ENCODE measurements at places on chromosomes 5 and 9.
A peak's percentile ranks its signal among the peaks of the same experiment; 100 is the strongest.

- no peak for DNase-seq
These were observed 344.8 kb downstream of the ZNF608 start for GRCh38 chr5:124401476-124402143.

DNA sequence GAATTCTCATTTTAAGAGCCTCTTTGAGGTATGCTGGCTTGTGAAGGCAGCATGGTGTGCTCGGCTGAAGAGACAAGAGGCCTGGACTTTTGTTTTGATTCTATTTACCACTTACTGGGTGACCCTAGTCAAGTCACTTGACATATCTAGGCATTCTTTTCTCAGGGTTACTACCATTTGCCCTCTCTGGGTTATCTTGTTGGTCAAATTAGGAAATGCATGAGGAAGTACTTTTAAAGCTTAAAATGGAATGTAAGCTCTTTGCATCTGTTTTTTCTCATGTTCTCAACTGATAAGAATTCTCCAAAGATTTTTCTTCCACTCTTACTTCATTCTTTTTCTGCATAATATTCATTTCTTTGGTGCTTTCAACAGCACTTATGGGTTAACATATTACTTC lies 173.1 kb downstream of the PLK2 start:
- DNase-seq = no peak

GRCh38 chr9:116377179-116377798 lies 223.7 kb downstream of the PAPPA start:
- DNase-seq = peak; percentile 64

DNA sequence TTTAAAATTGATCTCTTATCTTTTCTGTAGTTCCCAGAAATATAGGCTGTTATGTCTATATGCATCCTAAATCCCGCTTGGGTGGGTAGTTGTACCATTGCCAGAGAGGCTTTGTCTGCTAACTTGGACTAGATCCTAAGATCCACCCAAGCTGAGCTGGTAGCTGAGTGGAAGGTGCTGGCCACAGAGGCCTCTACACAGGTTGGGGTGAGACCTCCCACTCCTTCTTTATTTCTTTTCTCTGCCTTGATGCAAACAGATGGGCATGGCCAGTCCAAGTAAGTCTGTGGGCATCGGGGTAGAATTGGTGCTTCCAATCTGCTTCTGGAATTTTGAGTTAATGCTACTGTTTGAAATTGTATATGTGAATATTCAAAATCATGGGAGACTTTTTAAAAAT lies 14.4 kb upstream of the GADD45G start:
- no peak for DNase-seq

GRCh38 chr5:170606941-170607340 lies 103.1 kb downstream of the KCNIP1 start:
- no peak for DNase-seq

DNA sequence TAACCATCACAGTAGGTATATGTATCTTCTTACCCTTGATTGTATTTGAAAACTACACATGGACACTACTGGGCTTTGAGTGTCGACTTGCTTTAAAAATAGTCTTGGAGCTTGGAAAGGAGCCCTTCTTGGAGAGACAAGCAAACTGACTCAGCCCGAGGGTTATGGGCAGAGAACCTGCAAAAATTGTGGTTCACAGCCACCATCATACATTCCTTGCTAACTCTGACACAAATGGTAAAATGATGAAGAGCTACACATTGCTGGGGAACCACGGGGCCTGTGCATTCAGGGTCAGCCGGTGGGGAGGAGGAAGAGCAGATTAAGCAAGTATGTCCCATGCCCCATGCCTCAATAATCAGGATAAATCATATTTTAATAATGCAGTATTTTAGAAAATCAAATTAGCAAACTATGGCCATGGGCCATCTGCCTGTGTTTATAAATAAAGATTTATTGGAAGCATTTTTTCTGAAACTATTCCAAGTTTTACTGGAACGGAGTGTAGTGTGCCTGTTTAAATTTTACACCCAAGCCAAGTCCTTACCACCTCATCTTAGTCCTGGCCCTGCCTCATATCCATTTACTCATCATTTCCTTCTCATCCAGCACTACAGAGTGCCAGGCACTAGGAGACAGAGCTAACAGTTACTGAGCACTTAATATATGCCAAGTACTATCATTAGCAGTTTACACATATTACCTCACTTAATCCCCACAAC lies 195.7 kb downstream of the PALM2AKAP2 start:
- no peak for DNase-seq

DNA sequence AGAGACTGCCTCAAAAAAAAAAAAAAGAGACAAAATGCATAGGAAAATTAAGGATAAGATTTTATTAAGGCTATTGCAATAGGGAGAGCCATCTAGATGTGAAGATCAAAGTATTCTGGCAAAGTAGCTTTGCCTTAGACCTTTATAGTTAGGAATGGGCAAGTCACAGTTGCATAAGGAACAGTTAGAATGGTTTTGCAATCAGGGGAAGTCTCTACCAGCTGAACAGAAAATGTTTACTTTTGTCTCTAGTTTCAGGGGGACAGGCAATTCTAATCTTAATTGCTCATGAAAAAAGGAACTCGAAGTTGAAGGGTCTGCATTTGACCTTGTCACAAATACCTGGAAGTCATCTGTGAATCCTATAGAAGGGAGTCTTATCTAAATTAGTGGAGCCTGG lies 13.1 kb upstream of the ATP6V1G1 start:
- no peak for DNase-seq

DNA sequence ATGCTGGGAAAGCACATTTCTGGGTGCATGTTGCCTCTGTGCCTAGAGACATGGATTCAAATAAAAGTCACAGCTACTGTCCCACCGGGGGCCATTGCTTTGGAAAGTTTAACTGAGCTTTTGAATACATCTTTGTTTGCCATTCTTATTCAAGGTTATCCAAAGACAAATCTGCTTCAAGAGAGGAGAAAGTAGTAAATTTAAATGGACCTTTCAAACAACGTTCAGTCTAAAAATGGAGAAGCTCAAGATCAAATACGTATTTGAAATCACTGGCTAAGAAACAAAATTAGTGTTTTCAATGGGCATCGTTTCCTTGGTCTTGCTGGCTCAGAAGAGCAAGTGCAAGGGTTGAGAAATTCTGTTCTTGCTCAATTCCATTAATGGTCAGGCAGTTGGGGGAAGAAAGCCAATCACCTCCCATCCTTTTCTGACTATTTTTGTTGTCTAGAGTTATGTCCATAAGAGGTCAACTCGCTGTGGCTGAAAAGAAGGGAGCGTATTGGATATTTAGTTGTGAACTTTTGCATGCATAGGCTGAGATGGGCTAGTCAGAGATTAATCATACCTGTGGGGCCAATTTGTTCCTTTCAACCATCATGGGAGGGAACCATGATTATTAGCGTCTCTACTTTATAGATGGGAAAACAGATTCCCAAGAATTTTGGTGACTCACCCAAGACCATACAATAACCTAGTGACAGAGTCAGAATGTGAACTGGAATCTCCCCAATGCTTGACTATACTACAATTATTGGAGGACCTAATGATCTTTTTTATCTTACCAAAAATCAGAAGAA lies 276.2 kb upstream of the TNC start:
- no peak for DNase-seq

DNA sequence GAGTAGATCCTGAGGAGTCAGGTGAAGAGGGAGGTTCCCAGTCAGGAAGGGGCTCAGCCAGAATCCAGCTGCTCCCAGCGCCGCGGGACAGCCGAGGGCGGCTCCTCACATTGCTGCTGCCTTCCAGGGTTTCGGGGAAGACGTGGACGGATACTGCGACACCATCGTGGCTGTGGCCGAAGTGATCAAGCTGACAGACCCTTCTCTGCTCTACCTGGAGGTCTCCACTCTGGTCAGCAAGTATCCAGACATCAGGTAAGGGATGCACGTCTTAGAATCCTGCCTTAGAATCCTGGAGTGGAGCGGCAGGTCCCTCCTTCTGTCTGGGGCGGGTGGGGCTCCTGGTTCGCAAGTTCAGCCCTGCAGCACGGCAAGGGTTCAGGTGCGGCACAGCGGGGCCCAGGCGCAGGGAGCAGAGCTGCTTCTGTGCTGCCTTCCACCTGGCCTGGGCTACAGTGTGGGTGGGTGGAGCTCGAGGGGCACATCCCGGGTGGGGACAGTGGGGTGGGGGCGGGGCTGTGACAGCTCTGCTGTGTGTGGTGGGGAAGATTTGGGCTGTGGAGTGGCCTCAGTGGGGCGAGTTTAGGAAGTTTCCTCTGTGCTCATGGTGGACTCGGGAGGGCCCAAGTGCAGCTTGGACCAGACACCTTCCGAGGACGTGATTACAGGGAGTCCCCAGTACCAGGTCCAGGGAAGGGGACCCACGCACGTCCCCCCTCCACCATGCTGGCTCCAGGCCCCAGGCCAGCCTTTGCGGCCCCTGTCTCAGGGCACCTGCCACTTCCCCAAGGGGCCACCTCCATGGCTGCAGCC lies 22.8 kb downstream of the EXOC3 start:
- no peak for DNase-seq

DNA sequence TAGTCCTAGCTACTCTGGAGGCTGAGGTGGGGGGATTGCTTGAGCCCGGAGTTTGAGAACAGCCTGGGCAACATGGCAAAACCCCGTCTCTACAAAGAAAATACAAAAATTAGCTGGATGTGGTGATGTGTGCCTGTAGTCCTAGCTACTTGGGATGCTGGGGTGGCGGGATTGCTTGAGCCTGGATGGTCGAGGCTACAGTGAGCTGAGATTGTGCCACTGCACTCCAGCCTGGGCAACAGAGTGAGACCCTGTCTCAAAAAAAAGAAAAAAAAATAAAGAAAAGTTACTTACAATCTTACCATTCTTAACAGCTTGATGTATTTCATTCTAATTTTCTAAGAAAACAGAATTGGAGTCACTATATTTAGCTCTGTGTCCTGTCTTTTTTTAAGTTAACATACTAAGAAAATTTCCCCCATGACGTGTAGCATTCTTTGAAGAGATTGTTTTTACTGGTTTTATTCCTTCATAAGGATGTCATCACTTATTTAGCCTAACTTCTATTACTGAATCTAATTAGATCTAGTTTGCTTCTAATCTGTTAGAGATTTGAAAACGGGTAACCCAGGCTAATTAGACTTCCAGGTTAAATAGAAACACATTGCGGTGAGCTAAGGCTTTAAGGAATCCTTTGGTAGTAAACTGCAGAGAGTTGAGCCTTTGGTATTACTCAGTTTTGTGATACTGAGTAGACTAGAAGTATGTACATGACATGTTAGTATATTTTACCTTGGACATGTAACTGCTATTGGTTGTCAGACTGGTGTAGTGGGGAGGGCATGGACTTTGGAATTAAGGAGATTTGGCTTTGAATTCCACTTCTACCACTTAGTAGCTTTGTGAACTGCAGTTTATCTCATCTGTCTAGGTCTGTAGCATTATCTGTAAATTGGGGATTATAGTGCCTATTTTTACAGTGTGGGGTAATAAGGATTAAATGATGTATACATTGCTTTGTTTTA lies 24.0 kb downstream of the HSPA4 start:
- DNase-seq = no peak

- DNase-seq = no peak
These were observed 1.1 kb downstream of the HEXB start for GRCh38 chr5:74685979-74686631.

- DNase-seq = no peak
These were observed 1026.1 kb upstream of the DMAC1 start for GRCh38 chr9:8825585-8826147.

GRCh38 chr9:69542942-69543704 lies 129.0 kb downstream of the APBA1 start:
- DNase-seq = no peak

- no peak for DNase-seq
These were observed 984 bp upstream of the DOK3 start for GRCh38 chr5:177510567-177511053.

DNA sequence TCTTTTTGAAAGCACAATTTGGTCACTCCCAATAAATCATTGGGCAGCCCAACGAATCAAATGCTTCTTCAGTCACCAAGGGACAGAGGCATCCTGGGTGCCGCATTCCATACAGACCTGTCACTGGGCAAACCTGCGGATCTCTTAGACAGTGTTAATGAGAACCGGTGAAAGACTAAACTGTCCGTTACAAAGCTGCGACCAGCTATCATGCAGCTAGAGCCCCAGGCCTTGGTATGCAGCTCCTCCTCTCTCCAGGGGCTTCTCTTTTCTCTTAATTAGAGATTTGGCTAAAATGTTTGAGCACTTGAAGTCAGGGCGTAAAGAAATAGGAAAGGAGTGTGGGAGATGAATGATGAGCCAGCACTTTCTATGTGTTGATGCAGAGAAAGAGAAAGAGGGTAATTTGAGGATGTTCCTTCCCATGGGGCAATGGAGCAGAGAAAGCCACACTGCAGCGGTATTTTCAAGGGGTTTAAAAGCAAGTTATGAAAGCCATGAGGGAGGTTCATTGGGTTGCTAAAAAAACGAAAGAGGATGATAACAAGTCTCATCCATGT lies 175.3 kb downstream of the RFK start:
- DNase-seq = no peak

- no peak for DNase-seq
These were observed 16.1 kb upstream of the NDST1 start for GRCh38 chr5:150491876-150492275.

DNA sequence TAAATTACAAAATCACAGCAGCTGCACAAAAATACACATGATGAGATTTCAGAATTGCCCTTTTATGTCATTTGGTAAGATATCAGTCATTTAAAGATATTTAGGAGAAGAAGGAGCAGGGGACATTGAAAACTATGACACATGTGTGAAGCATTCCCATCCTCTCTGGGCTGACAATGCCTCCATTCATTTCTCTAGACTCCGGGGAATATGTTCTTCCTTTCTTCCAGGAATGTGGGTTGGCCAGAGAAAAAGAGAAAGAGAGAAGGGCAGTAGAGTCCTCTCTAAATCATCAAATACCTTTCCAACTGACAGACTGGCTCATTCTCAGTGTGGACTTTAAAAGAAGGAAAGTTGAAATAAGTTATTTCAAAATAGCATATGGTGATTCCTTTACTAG lies 205.6 kb upstream of the ADAMTSL1 start:
- DNase-seq = no peak

DNA sequence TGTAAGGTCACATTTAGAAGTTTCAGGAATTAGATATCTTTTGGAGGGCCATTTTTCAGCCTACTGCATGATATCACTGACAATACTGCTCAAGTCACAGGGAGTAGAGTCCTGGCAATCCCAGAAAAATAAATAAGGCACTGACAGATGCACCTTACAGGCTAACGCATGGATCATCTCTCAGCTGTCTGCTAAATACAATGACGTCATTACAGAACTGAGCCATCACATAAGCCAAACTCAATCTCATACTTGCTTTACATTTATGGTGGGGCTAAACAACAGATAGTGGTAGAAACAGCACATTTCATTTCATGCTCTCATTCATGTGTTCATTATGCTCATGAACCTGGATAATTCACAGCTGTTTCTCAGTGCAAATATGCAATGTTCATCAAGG lies 243.7 kb downstream of the SEMA5A start:
- no peak for DNase-seq

DNA sequence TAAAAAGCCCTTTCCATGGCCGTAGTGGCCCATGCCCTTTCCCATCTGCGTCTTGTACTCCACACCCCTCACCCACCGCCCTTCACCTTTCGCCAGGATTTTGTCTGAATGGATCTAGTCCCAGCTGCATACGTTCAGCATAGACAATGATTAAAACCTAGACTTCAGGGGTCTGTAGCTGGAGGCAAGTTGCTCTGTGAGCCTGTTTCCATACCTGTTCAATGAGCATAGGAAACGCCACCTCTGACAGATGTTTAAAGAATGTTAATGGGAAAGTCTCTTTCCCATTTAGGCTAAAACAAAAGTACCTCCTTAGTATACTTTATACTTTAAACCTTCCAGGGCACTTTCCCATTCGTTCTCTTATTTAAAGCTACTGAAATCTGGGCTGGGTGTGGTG lies 105.7 kb downstream of the SPRY4 start:
- no peak for DNase-seq

- no peak for DNase-seq
These were observed 95.9 kb upstream of the COL5A1 start for GRCh38 chr9:134545543-134546245.

GRCh38 chr9:89815903-89816573 lies 211.2 kb downstream of the GADD45G start:
- no peak for DNase-seq
